ENCODE measurements at places on chromosomes 6 and 20.
A peak's percentile ranks its signal among the peaks of the same experiment; 100 is the strongest.

DNA sequence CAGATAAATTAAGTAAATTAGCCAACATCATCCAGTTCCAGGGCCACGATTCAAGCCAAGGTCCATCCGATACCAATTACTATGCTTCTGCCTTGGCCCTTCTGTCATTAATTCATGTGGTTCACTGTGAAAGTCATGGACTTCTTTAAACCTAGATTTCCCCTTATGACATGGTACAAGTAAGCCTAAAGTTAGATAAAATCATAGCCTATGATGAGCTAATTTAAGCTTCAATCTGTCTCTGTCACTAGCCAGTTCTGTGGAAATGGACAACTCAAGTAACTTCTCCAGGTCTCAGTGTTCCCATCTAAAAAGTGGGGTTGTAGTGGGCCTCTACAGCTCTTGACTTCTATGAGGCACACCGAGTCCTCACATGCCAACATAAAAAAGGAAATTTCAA is 225.5 kb upstream of the MARCKS start:
- DNase-seq, result no peak

- DNase-seq, result peak; percentile 49
Observed at GRCh38 chr20:49186535-49187329, 1.4 kb downstream of the STAU1 start.

- no peak for DNase-seq
Observed at GRCh38 chr6:65998544-65998943, 291.5 kb upstream of the EYS start.

DNA sequence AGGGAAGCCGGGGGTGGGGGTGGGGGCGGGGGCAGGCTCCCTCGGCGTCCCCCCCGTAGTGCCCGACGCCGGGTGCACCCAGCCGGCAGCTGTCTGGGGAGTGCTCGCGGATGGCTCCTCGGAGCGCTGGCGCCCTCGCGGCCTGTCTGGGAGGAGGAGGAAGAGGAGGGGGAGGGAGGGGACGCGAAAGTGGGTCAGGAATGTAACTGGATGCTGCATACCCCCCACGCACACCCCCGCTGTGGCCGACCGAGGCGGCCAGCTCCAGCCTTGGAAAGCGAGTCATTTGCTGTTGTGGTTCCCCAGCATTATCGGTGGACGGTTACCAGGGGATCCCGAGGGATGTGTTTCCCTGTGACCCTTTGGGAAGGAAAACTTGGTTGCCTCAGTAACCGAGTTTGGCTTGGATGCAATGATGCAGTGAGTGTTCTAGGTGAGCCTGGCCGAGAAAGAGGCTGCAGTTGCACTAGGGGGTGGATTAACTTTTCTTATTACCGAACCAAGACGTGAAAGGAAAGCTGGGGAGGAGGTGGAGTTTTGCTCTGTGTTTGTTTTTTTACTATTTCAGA is 55.2 kb upstream of the RREB1 start:
- no peak for DNase-seq

- no peak for DNase-seq
Observed at GRCh38 chr6:70184723-70185122, 118.2 kb downstream of the COL9A1 start.

GRCh38 chr6:166774292-166774691 is 147.2 kb upstream of the RPS6KA2 start:
- DNase-seq, result no peak

GRCh38 chr20:44589537-44589936 is 7.2 kb downstream of the PKIG start:
- no peak for DNase-seq

- DNase-seq, result no peak
Observed at GRCh38 chr20:437787-438486, 24.4 kb downstream of the TBC1D20 start.

- no peak for DNase-seq
Observed at GRCh38 chr6:128032042-128032441, 131.2 kb upstream of the THEMIS start.
